HFF-Myc (cell line): ENCODE measurements at places on chromosomes 5 and 9.

GRCh38 chr5:78889369-78890140, 95.6 kb downstream of the ARSB start:
- DNase-seq, result no peak

- no peak for DNase-seq
These were observed 1.5 kb upstream of the RNF180 start for GRCh38 chr5:64164166-64164565.

GRCh38 chr9:131986089-131986488, 93.6 kb downstream of the MED27 start:
- no peak for DNase-seq

DNA sequence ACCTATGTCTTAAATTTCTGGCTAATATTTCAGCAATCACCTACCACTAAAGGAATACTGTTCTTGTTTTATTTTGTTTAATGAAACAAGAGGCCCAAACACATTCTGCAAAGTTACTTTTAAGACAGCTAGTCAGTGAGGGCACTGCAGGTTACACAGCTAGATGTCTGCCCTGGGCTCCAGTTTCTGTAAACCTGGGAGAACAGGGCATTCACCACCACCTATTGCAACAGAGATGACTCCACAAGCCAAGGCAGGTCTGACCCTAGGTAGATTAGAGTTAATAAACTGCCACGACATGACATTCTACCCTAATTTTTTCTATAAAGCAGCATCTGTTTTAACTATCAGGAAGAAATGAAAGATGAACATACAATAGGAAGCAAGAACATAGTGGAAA, 90.8 kb downstream of the SLF1 start:
- DNase-seq, result no peak
